Stimulated activated CD8-positive, alpha-beta memory T cell treated with anti-CD3 and anti-CD28 coated beads, Interleukin-15, amount 100 ng/mL, for 4 hours (primary cell): ENCODE measurements at places on chromosomes 4 and X.

GRCh38 chr4:165476214-165477098, 97.6 kb downstream of the CPE start:
- no peak for DNase-seq

GRCh38 chr4:71498002-71498401, 159.2 kb downstream of the SLC4A4 start:
- no peak for DNase-seq

DNA sequence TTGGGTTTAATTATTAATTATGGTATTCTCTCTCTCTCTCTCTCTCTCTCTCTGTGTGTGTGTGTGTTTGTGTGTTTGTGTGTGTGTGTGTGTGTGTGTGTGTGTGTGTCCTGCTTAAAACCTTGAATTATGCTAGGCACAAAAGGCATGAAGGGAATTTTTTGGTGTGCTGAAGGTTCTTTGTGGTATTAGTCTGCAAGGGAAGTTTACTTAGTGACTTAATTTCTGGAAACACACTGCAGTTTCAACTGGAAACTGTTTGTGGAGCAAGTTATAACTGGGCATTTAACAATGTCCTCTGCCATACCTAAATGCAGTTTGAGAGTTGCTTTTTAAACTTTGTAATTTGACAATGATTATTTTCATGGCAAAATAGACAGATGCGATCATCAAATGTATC, 111.7 kb downstream of the FRMPD4 start:
- no peak for DNase-seq

GRCh38 chr4:154184238-154184637, 307.4 kb downstream of the DCHS2 start:
- no peak for DNase-seq

- no peak for DNase-seq
Measured at GRCh38 chr4:69156913-69157312, 57.6 kb downstream of the UGT2B11 start.

DNA sequence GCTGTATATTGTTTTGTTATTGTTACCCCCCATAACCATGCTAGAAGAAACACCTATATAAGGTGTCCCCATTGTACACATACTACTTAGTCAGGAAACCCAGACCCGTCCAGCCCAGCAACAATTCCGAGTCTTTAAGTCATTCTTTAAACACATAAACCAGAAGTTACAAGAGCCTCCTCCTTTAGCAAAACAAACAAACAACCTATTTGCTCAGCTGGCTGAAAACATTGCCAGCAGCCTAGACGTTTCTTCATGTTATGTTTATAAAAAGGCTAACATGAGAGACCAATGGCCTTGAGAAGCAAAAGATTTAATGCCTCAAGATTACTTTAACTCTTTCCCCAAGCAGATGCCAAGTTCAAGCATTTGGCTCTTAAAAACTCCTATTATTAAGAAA, 1.4 kb downstream of the ACOX3 start:
- no peak for DNase-seq

DNA sequence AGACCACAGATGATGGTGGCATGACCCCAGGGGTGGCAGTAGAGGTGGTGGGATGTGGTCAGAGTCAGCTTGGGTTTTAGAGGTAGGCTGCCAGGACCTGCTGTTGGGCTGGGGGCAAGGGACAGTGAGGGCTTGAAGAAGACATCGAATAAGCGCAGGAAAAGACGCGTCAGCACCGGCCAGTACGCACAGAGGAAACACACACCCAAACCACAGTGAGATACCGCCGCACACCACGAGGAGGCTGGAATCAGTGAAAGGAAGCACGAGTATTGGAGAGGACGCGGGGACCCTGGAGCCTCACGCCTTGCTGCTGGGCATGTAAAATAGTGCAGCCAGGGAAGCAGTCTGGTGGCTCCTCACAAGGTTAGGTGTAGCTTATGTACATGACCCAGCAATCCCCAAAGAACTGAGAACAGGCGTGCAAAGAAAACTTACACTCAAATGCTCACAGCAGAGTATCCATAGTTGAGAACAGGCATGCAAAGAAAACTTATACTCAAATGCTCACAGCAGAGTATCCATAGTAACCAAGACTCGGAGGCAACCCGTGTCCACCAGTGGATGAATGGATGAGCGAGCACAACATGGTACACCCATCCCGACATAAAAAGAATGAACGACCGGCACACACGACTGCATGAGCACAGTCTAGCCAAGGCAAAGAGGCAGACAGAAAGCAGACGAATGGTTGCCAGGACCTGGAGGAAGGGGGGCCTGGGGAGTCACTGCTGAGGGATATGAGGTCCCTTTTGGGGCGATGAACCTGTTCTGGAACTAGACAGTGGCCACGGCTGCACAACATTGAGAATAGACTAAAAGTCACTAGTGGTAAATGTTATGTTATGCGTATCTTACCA, 13.3 kb downstream of the PDZD4 start:
- no peak for DNase-seq

DNA sequence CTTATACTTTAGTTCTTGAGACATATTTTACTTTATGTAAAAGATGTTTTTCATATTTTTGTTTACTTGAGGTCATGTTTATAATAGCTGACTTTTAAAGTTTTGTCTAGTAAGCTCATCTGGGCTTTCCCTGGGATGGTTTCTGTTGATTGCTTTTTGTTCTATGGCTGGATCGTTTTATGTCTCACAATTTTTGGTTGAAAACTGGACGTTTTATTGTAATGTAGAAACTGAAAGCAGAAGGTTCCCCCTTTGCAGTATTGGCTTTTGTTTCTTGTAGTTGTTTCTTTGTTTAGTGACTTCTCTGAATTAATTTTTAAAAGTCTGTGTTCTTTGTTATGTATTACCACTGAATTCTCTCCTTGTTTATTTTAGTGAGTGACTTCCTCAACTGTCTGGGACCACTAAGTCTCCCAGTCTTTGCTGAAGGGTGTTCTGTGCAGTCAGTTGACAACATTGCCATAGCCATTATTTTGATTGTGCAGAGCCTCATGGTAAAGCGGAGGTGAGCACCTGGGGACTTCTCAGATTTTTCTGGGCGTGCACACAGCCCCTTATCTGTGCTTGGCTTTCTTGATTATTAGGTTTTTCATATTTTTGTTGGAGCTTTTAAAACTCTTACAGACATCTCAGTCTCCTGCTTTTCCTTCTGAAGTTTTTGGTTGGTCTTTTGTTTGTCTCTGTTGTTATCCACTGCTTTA, 31.0 kb downstream of the KDM6A start:
- DNase-seq = no peak

- no peak for DNase-seq
Measured at GRCh38 chr4:149265645-149266044, 550.0 kb downstream of the IQCM start.

DNA sequence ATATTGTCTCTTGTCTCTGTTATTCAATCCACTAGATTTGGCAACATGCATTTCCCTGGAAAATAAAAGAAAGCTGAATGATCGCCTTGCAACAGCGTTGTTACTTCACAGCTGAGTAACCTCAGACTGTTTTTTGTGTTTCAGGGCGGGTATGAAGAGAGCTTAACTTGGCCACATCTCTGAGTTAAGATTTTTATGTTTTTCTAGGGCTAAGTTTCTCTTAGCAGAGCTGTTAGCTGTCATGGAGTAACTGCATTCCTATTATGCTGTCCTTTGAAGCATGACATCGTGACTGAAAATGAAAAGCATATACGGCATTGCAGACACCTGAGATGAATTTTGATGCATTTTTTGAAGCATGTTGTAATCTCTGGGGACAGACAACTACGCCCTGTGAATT, 1798.9 kb downstream of the PCDH7 start:
- DNase-seq = no peak

- DNase-seq = no peak
Measured at GRCh38 chrX:69555481-69556041, 51.4 kb downstream of the NALF2 start.
